CD4-positive, alpha-beta T cell treated with Interleukin-10 for 1 hour (primary cell): ENCODE measurements at places on chromosomes 1 and 21.

- DNase-seq, result no peak
Observed at GRCh38 chr1:75220072-75220471, 85.9 kb downstream of the LHX8 start.

DNA sequence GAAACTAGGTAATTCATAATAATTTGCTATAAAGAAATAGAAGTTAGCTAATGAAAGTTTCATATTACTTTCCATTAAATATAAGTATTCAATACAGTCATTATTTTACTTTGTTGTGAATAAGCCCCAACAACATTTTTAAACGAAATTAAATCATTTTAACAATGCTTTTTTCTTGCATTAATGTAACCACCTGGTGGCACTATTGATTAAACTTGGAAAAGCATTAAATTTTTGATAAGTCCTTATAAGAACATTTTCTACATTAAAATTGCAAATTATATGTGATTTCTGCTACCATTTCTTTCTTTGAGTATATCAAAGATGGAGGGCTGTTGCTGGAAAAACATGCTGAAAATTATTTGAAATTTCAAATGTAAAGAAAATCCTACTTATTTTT, 918.8 kb upstream of the TMPRSS15 start:
- no peak for DNase-seq

DNA sequence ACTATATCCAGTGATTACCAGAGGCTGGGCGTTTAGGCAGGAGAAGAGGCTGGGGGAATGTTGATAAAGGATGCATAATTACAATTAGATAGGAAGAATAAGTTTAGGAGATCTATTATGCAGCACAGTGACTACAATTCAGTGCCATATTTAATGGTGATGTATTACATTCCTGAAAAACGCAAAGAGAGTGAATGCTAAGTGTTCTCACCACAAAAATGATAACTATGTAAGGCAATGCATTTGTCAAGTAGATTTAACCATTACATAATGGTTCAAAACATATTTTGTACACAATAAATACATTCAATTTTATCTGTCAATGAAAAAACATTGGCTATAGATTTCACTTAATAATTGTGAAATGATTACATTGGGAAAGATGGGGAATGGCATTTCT, 548.9 kb downstream of the NUF2 start:
- no peak for DNase-seq

- no peak for DNase-seq
Observed at GRCh38 chr1:186658999-186659398, 21.2 kb downstream of the PTGS2 start.

DNA sequence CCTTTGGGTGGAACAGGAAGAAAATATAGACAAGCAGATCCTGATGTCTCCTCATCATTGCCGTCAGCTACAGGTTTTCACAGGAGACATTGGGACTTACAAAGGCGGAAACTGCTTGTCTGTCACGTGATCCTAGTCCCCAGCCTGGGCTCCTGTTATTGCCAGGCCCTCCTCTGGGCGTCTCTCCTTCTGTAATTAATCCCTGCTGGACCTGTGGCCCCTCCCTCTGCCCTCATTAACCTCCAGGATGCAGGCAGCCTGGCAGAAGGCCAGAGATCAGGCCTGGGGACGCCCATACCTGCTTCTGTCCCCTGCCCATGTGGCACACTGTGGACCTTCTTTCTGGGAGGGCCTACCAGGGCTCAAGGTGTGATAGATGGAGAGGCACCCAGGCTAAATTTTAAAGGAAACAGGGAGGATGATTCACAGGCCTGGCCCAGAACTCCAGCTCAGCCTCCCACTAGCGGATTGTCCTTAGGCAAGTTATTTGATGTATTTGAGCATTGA, 2.4 kb downstream of the S100A5 start:
- DNase-seq, result no peak

- DNase-seq, result no peak
Observed at GRCh38 chr1:2948751-2949680, 72.3 kb upstream of the ACTRT2 start.

DNA sequence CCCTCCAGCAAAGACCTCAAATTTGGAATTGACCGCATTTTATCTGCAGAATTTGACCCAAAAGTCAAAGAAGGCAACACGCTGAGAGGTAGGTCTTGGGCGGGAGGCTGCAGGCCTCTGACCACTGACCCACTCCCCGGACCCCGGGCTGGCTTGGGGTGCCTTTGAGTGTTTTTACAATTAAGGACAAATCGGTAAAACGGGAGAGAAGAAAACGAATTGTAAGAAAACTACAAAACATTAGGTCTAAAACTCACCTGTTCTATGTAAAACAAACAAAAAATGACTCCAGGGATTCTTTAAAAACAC, 1.1 kb downstream of the HLX start:
- no peak for DNase-seq

DNA sequence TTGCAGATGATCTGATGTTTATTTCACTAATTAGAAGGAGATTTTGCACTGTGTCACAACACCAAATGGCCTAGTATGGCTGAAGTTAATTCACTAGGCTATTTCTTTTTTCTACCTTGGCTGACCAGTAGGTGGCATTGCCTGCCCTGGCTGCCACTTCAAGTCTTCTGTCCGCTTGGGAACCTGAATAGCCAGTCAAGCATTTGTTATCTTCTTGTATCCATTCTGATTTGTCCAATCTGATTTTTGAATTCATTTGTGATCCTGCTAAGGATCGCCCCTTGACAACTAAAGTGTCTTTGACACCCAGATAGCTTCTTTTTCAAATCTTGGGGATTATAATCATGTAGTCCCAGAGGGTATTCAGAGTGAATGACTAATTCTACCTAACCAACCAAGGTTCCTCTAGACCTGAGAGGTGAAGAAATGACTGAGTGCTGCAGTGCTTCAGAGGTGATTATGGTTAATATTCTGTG, 99.4 kb downstream of the GIPC2 start:
- DNase-seq, result peak; percentile 48

DNA sequence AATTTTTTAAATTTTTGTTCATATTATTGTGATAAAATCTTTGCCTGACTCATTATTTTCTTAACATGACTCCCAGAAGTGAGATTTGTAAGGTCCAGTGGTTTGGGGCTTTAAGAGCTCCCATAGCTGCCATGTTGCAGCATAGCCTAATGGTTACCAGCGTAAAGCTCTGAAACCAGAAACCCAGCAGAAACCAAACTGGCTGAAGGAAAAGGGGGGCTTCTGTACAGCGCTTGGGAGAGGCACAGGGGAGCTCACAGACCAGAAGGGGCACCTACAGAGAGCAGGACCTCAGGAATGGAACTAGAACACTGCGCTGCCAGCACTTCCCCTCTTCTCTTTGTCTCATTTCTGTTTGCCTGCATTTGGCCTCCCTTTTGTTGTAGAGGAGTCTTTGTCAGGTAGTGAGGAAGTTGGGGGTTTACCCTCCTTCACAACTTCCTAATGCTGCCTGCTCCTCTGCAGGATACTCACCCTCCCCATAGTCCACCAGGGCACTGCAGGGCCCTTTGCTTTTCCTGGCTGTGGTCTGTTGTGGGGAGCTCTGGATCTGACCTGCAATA, 2.6 kb upstream of the PYCR2 start:
- DNase-seq, result no peak

DNA sequence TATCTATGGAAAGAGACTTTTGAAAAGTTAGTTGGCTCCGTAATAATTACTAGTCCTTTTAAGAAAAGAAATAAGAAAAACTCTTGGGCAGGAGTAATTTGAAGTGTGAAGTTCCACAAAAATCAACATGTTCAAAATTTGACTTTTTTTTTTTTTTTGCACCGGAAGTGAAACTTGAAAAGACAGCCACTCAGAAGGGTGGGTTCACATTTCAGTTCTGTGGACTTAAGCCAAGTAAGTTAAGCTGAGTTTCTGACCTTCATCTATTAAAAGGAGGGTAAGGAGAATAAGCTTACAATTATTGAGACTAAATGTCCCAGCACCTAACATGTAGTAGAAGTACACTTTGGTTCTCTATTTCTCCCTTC, 11.0 kb downstream of the RO60 start:
- no peak for DNase-seq

DNA sequence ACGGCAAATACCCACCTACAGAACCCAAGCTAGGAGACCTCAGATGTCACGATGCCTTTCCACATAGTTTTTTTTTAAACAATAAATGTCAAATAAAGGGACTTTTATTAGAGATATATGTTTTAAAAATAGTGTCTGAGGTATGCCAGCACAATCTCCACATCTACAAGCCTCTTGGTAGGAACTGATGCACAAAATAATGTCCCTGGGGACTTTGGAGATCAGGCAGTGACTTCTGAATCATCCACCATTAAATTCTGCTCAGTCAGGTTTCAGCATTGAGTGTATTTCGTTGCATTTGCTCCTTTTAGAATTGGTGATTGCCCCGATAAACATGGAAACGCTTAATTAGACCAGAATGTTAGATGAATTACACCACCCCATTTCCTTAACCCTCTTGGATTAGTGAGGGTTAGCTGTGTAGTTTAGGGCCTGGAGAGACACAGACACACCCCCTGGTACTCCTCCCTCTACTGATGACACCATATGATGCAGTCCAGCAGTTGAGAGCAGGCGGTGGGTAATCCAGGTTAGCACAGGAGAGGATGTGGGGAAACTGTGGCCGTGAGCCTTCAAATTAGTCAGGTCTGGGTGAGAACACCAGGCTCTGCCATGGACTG, 33.6 kb downstream of the LGR6 start:
- no peak for DNase-seq

DNA sequence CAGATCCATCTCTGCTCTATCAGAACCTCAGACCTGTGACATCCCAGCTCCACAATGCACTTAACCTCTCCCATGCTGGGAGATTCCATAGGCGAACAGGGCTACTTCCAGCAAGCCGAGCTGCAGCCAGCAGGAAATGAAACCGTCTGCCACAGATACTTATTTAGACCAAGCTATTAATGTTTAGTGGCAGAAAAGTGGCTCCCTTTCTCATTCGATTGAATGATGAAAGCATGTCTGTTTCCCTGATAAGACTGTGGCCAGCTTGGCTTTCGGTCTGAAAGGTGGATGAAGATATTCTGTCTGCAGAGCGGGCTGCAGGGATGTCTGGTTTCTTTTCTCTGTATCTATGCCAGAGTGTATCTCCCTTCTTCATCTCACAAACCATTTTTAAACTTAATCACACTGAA, 146.4 kb downstream of the GREM2 start:
- DNase-seq, result no peak

DNA sequence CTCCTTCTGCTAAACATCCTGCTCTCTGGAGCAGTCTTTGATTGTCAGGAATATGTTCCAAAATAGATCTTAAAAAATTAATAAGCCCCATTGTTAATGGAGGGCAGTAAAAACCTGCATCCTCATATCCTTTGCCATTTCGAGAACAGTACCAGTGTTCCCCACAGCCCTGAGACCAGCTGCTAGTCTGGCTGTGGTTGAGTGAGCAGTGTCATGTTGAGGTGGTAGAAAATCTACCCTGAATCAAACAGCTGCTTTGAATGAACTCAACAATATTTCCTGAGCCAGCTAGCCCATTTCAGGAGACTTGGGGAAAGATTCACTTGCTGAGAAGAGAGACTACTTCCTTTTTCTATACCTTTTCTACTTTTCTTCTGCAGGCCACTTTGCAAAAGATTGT, 24.4 kb downstream of the FABP3 start:
- DNase-seq, result no peak
